NCI-H345 (cell line): ENCODE measurements at places on chromosomes 6 and 20.

GRCh38 chr6:24307881-24308280, 50.0 kb downstream of the DCDC2 start:
- DNase-seq = no peak

DNA sequence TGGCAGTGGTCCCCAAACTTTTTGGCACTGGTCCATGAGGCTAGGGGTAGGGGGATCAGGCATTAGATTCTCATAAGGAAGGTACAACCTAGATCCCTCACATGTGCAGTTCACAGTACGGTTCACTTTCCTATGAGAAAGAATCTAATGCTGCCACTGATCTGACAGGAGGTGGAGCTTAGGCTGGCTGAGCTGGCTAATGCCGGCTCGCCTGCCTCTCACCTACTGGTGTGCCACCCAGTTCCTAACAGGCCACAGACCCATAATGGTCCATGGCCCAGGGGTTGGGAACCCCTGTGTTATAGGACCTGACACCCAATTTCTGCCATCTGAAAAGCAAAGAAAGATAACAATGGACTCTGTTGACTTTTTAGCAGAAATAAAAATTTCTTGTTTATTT, 199.6 kb downstream of the GMPR start:
- no peak for DNase-seq

DNA sequence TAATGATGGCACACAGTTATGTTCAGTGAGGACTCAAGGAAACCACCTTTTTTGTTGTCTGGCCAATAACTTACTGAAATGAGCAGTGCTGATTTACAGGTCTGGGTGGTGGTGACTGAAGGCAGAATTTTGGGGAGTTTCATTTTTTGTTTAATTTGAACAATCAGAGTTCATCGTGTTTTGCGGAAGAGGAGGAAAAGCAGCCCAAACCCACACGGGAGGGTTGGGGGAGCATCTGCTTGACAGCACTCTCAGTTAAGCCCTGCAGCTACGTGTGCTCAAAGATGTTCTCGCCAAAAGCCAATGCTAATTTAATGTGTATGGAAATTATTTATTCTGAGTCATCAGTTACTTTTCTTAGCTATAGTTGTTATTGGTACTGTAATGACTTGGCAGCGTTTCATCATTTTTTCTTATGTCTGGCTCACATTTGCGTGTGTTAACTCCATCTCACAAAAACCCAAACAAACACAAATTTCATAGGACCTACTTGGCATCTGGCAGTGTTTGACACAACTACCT, 89.2 kb downstream of the UST start:
- DNase-seq = no peak

GRCh38 chr6:157487110-157487773, 106.3 kb downstream of the ZDHHC14 start:
- no peak for DNase-seq
